Hematopoietic multipotent progenitor cell (in vitro differentiated cells): ENCODE measurements at places on chromosomes 5 and 9.
A peak's percentile ranks its signal among the peaks of the same experiment; 100 is the strongest.

GRCh38 chr5:59528202-59528862 lies 365.2 kb downstream of the PDE4D start:
- no peak for DNase-seq

GRCh38 chr5:177222269-177222668 lies 81.2 kb downstream of the RAB24 start:
- DNase-seq: no peak

- DNase-seq: no peak
Measured at GRCh38 chr9:19992556-19992955, 203.7 kb upstream of the SLC24A2 start.

DNA sequence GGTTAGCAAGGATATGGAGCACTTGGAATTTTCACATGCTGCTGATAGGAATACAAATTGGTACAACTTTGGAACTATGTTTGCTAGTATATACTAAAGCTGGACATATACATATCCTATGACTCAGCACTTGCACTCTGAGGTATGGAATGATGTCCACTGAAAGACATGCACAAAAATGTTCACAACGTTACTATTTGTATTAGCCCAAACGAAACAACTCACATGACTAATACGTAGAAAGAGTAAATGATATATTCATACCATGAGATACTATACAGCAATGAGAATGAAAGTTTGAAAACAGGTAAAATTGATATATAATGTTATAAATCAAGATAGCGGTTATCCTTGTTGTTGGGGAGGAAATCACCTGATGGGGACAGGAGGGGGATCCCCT lies 45.5 kb upstream of the CDC42SE2 start:
- DNase-seq: no peak

DNA sequence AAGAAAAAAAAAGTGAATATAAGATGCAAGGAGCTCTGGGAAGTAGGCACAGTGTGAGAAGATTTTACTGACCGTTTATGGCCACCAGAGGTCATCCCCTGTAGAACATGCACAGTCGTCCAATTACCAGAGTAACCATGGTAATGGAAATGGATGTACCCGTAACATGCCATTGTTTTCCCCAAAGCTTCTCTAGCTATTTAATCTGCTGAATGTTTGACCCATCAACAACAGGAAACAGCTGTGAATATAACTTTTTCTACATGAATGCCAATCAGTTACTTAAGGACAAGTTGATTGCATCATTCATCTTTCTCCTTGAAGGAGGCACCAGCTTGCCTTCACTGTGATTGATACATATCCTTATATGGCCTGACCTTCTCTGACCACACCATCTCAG lies 1967.0 kb upstream of the CDH9 start:
- no peak for DNase-seq

DNA sequence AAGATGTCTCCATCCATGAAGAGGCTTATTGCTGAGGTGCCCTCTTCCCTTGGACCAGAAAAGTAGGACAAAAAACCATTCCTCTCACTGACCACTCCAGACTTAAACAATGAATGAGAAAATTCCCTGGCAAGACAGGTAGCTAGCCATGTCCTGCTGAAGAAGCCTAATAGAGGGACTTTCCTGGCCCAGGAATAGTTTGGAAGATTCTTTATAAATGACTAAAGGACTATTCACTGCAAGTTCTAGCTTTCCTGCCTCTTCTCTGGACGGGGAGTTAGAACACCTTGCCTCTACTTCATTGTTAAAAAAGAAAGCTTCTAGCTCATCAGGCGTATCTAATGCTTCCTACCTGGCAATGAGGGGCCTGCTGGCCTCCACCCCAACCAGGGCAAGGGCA lies 153.6 kb downstream of the NR3C1 start:
- no peak for DNase-seq

DNA sequence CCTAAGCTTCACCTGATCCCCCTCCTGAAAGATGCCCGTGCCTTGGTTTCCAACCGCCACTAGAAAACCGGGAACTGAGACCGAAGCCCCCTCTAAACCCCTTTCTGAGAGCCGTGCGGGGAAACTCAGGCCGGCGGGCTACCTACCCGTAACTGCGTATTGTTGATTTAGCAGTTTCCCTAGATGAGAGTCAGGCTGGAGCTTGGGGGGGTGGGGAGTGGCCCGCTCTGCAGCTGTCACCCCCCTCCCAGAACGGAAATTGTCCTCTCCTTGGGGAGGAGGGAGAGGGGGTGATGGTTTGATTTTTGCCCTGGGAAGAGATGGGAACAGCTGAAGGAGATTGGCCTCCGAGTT lies 2.5 kb downstream of the CXXC5 start:
- DNase-seq: no peak

DNA sequence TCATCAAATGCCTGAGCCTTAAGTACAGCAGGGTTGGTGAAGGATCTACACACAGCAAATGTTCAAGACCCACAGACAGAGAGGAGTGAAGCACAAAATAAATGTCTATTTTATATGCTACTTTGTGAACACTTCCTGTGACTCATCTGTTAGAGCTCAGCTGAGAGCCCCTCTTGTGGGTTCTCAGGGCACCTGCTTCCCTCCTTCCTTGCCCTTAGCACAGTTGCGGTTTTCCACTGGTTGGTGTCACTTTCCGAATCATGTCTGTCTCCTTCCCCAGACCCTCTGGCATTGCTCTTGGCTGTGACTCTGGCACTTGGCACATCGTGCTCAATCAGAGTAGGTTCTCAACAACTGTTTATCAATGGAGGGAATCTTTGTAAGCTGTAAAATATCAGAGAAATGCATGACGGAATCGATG lies 128.5 kb upstream of the STC2 start:
- peak; percentile 57 for DNase-seq

DNA sequence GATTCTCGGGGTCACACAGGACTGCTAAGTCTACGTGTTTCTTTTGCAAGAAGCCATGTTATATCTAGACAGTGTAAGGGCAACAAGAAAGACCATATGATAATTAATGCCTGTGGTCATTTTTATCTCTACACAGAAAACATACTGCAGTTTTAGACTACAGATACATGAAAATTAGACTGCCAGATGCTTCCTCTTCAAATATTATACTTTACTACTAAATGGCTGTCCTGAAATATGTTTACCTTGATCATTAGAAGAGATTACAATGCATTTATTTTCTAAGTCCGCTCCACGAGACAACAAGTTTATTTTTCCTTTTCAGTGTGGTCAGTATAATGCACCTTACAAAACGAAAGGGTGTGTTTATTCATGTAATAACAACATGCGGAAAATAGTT lies 147.6 kb downstream of the KIAA0825 start:
- DNase-seq: no peak

- DNase-seq: no peak
Measured at GRCh38 chr5:35773967-35774366, 82.7 kb upstream of the IL7R start.

DNA sequence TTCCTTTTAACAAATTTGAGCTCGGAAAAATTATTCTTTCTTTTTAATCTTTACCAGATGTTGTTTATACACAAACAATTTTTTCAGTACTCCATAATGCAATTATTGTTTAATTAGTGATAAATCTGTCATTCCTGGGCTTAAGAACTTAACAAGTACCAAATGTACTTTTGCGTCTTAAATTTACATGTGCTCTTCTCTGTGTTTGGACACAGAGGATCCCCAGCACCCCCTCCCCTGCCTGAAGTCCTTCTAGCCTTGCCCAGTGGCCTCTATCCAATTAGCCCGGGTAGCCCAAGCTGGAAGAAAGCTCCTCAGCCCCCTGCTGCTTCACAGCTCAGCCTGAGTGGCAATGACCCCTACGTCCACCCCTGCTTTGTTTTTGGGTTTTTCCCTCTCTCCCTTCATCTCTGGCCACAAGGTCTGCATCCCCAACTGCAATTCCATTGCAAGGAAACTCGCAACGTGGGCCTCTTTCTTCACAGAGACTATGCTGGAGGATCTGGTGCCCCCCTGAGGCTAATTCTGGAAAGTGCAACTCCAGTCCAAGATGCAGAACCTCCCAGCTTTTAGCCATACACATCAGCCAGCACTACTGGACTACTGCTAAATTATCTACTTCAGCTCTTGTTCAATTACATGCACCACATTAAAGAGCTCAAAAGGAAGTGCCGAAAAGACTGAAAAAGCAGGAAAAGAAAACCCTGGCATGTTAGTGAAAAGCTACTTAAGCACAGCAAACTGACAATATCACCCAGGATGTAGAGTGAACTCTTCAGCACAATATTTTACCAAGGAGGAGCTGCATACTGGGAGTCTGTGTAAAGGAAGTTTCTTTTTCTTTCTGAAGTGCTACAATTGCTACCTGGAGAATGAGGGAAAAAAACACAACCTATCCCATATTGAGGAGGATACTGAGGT lies 186.2 kb downstream of the FANCC start:
- peak; percentile 67 for DNase-seq

- DNase-seq: no peak
Measured at GRCh38 chr5:115815693-115816225, 700 bp downstream of the CDO1 start.

GRCh38 chr9:14212697-14213420 lies 101.1 kb downstream of the NFIB start:
- DNase-seq: no peak

DNA sequence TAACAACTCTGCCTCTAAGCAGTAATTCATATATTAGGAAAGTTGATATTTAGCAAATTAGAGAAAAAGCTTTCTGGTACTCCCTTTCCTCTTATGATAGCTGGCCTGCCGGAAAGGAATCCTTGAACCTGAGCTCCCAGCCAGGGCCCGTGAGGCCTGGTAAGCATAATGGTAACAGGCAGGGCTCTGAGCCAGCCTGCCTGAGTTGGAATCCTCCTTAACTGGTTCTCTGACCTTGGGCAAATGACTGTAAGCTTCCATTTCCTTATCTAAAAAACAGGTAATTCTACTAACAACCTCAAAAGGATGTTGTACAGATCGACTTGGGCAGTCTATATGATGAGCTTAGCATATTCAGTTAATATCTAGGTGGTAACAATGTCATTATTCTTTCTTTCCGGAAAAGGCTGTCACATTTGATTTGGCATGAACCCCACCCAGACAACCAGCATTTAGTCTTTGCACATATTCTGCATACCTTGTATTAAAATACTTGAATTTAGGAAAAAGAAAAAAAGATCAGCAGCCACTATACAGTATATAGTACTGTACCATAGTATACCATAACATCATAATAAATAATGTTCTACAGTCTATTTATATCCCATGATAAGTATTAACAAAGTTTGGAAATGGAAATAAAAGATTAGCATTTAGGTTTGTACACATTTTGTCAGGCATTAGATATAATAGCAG lies 55.7 kb upstream of the MAP3K1 start:
- no peak for DNase-seq

DNA sequence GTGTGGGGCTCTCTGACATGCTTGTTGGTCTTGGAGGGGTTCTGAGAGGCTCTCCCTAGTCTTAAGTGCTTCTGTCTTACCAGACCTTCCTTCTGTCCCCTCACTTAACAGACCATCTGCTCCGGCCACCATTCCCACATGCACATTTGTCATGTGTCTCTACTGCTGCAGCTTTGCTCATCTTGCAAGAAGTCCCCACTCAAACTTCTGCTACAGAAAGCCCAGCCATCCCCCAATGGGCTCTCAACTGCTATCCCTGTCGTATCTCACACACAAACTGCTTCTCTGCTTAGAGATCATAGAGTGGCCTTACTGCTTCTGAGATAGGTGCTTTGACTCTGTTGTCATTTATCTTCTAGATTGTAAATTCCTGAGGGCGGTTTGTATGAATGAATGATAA lies 69.4 kb downstream of the NUP214 start:
- DNase-seq: no peak

DNA sequence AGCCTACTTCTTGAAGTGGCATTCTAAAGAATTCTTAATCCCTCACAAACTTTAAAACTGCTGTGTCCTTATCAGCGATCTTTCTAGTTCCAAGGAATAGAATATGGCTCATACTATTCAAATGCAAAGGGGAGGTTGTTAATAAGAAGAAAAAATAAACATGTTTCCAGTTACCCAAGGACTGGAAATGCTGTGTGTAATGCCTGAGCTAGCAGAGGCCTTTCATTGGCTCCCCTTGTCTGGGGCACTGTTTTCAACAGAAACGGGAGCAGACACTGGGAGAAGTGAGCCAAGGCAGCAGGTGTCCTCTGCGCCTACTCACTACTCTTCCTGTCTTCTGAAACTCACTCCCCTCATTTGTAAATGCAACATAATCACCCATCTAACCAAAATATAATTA lies 253.0 kb downstream of the MARCHF11 start:
- DNase-seq: no peak

GRCh38 chr5:112396430-112396829 lies 22.6 kb downstream of the EPB41L4A start:
- DNase-seq: no peak

- DNase-seq: no peak
Measured at GRCh38 chr5:43680286-43680685, 77.3 kb downstream of the NNT start.

DNA sequence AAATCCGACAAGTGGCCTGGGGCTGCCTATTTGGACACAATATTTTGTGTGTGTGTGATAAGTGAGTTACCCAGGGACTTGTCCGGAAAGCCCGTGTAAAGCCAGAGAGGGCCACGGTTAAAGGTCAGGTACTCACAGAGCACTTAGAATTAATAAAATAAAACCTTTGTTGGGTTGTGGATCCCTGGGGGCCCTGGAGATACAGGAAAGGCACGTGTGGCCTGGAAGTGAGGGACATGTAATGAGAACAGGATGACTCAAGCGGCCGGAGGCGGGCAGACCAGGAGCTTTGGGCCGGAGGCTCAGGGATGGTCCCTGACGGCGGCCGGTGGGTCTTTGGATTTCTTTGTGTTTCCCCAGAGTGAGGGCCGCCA lies 1.0 kb downstream of the DMRT2 start:
- DNase-seq: no peak

DNA sequence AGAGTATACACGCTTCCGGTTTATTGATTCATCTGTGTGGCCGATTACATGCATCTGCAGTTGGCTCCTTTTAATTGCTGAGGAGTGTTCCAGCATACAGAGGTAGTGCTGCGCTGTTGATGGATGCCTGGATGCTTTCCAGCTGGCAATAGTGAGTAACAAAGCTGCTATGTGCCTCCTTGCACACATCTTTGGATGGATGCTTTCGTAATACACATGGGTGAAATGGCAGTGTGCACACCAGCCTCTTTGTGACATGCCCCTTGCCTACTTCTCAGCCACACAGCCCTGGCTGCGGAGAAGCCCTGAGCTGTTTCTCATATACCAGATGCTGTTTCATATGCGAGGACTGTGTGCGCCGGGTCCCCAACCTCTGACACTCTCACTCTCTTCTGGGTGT lies 151.0 kb downstream of the GADD45G start:
- DNase-seq: no peak

DNA sequence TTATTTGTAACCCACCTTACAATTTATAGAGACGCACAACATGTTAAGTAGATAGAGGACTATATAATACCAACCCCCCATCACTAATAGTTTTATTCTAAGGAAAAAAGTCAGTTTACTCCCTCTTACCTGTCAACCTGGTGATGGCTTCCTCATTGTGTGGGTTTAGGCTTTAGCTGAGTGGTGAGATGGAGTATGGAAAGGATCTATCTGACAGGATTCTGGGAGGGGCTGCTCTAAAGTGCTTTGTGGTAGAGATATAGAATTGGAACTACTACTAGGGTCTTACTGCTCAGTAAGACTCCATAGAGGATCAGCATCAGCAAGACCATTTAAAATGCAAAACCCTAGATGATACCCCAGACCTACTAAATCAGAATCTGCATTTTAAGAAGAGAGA lies 82.1 kb upstream of the IFNE start:
- DNase-seq: no peak
